ENCODE measurements at places on chromosomes 5 and 9.

- DNase-seq = no peak
These were observed 12.1 kb downstream of the RHOBTB3 start for GRCh38 chr5:95743232-95743631.

DNA sequence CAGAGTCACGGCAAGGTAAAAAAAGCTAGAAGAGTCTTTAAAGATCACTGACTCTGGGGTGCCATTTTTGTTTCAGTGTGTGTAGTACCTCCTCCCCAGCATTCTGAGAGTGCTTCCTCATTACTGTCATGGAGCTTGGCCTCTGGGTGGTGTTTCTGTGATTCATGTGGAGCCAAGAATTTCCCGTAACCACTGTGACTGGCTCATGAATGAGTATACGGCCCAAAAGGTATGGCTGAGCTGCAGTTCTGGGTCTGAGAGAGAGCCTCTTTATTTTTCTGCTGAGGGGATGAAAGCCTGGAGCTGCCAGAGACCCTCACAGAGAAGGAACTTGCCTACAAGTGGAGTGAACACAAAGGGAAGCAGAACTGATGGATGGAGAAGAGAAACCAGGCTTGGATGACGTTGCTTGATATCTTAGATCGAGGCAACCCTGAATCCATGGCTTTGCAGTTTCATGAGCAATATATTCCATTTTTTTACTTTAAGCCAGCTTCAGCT, 85.6 kb downstream of the PTTG1 start:
- no peak for DNase-seq

- peak; percentile 57 for DNase-seq
These were observed 313.8 kb downstream of the ENC1 start for GRCh38 chr5:74326571-74327338.

GRCh38 chr9:118554987-118555386, 814.2 kb downstream of the BRINP1 start:
- no peak for DNase-seq

DNA sequence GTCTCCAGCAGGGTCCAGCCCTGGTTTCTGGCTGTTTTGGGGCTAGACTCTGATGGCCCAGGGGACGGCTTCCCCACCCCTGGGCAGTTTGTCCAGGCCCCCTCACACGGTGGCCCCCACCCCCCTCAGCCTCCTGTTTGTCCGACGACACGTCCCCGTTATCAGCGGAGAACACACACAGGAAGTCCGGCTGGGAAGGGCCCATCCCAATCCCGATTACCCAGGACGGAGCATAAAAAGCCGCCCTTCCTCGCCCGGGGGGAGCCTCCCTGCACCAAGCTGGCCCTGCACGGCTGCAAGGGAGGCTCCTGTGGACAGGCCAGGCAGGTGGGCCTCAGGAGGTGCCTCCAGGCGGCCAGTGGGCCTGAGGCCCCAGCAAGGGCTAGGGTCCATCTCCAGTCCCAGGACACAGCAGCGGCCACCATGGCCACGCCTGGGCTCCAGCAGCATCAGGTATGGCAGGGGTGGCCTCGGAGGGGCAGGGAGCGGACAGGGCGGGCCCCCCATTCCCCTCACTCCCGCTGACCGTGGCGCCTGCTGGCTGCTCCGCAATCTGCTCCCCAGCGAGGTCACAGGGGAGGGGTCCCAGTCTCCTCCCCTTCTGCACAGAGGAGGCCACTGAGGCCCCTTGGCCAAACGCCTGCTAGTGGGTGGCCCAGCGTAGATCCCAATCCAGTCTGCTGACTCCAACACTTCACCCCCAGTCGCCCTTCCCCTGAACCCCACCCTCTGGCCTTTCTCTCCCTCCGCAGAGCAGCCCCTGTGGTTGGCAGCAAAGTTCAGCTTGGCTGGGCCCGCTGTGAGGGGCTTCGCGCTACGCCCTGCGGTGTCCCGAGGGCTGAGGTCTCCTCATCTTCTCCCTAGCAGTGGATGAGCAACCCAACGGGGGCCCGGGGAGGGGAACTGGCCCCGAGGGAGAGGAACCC, at the start of gene EGFL7:
EGFL7 (plus strand) TSS at position 261 of the 926 bp plus-strand sequence. CDS start 5,367 bp downstream, outside the sequence.
- DNase-seq = no peak

DNA sequence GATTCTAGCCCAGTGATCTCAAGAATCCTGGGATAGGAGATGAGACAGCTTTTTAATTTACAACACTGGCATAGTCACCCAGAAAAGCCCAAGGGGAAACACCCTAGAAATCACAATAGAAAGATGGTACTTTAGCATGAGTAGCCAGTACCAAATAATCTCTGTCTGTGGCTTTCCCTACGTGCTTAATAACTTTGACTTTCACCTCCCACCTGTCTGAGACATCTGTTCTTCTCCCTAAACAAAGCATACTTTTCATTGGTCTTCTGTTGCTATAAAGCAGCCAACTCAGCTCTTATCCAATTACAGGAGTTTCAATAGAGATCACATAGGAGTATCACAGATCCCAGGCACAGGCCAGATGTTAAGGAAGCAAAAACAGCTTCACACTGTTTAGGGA, 10.4 kb downstream of the MARCHF3 start:
- no peak for DNase-seq

GRCh38 chr5:24864244-24864643, 219.5 kb upstream of the CDH10 start:
- DNase-seq = no peak

- DNase-seq = no peak
These were observed 13.2 kb downstream of the CMYA5 start for GRCh38 chr5:79702606-79703380.

- DNase-seq = no peak
These were observed 2.1 kb upstream of the OGN start for GRCh38 chr9:92406477-92406876.

GRCh38 chr5:33743099-33743498, 148.7 kb downstream of the ADAMTS12 start:
- DNase-seq = no peak

DNA sequence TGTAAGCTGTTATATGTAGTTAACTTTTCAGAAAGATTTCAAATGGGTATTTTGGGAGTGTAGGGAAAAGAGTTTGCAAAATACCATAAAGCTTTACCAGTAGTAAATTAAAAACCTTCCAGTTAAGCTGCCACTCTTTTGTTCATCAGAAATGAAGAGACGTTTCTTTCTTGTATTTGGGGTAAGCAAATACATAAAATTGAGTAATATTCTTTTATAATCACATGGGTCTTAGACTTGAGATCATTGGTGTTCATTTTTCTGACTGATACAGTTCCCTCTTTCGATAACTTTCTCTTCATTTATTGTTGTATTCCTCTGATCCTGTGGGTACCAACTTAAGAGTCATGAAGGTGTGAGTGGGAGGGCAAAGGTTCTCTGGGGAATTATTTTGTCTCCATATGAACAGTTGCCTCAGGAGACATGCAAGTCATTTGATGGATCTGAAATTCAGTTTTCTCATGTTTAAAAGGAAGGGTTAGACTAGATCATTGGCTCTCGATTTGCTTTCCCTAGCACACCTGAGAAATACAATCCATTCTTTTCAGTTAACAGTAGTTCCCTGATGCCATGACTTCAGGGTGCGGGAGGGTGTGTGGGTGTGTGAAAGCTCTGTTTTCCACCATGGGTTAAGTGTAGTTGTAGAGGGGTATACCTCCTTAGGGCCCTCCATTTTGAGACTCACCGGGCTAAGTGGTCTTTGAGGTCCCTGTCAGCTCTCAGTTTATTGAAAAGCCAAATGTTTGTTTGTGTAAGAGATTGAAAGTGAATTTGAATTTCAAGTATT, 47.7 kb downstream of the CNTRL start:
- DNase-seq = no peak

GRCh38 chr5:40735609-40736008, 20.2 kb downstream of the TTC33 start:
- no peak for DNase-seq

DNA sequence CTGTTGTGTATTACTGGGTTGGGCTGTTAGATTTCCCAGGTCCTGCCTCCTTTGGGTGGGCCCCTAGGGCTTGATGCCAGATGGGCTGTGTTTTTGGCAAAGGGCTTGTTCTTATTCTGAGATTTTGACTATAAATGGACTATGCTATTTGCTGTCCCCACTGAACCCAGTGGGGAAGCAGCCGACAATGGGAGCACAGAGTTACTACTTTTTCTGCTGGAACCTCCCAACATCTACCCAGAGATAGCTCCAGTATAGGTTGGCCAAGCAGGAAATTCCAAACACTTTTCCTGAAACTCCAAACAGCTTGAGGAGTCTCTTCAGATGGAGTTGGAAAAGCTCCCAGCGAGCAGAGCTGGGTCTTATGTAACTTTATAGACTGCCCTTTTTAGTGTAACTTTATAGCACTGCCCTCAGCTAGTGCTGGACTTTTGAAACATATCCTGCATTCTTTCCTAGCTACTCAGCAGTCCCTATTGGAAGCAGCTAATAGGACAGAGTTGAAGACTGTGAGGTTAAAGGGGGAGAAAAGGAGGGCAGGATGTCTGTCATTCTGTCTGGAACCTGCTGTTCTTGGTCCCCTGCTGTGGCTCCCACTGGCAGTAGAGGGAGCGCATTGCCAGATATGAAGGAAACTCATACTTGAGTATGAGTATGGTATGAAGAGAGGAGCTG, 21.0 kb downstream of the RUSC2 start:
- DNase-seq = peak; percentile 91

DNA sequence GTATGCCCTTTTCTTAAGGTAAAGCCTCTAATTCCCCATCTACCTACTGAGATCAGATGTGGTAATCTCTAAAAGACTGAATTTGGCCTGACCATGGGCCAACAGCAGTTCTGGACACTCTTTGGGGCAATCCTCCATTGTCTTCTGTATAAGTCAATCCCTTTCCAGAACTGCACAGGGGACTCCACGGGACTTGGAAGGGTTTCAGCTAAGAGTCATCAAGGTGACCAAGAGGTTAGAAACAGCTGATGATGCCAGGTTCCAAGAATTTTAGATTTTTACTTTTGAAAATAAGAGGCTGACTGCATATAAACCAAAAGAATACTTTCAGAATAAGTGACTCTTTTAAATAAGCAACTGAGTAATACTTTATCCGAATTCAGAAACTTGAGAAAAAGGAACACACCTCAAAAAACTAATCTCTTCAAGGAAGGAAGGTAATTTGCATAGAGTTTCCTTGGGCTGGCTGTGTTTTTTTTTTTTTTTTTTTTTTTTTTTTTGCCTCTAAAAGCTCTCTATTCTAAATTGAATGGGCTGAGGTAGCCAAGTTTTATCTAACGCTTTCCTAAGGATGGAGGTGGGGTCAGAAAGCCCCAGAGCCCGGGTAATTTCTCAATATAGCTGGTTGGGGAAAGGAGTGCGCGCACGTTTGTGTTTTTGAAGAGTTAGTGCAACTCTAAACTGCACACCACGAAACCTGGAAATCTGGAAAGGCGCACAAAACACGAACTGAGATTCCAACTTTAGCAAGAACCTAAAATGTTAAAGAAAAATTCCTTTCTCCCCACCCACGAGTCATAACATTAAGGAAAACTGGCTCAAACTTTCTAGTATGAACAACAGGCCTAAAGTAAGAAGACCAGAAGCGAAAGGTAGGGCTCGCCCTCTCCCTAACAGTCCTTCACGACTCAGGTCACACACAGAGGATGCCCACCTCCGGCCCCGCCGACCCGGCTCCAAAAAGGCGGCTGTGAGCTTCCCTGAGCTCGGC, 1.3 kb downstream of the VCP start:
- DNase-seq = peak; percentile 1

DNA sequence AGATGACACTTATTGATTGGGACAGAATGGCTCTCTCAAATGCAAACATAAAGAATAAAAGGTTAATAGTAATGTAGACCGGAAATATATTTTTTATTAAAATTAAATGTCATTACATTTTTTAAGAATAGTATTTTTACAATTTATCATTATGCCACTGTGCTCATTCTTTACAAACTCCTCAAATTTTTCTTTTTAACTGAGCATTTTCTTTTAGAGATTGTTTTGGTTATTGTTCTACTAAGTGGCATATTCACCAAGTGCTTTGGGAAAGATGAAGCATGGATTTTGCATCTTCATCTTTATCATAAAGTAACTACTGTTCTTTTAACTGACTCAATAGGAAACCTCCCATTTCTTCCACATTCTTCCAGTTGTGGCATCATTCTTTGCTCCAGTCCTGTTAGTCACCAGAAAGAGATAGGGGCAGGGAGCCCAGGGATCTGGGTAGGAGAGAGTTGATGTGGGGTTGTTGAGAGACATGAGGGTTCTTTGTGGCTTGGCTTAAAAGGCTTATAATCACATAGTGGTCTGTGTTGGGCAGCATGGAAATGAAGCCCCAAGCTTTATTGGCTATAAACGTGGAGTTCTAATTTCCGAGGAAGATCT, 69.8 kb downstream of the SYK start:
- DNase-seq = no peak

GRCh38 chr9:3810231-3810630, 284.4 kb upstream of the RFX3 start:
- DNase-seq = no peak

GRCh38 chr9:134136118-134136995, 475 bp downstream of the WDR5 start:
- DNase-seq = peak; percentile 35

GRCh38 chr5:65150599-65151304, 331.0 kb downstream of the ADAMTS6 start:
- DNase-seq = no peak

DNA sequence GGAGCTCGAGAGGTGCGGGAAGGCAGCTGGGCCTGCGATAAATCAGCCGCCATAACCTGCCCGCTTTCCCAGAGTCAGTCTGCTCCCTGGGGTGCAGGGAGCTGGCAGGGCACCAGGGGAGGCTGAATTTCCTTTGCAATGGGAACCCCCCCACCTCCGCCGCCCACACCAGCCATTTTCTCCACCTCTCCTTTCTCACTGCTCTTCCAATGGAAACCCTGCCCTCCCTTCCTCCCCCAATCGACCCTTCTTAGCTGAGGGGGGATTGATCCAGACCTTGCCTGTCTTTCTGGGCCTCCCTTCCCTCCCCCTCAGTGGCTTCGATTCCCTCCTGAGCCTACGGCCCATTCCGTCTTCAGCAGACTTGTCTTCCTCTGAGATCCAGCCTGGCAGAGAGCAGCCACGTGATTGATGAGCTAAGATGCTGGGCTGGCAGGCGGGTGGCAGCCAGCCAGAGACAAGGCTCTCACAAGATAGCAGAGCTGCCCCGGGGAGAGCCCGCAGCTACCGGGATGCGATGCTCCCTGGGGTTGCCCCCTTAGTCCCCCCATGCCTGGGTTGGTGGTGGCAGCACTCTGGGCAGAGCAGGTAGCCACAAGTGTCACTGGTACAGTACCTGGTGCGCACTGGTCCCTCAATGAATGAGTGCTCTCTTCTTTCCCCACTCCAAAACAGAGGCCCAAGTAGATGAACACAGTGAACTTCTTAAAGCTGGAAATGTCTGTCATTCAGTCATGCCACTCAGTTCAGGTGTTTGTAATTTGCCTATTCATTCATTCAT, 53.7 kb upstream of the FABP6 start:
- no peak for DNase-seq

- no peak for DNase-seq
These were observed 124.3 kb downstream of the RASEF start for GRCh38 chr9:82938426-82939218.

- DNase-seq = no peak
These were observed 11.4 kb upstream of the DAB2IP start for GRCh38 chr9:121640076-121640475.

All from left hindlimb (tissue), 1 donor.